ENCODE measurements at places on chromosomes 5 and 9.

GRCh38 chr9:78668148-78668832 lies 371.4 kb downstream of the PSAT1 start:
- DNase-seq: no peak

GRCh38 chr9:129596541-129597331 lies 24.2 kb downstream of the C9orf50 start:
- no peak for DNase-seq

- DNase-seq: peak; percentile 91
These were observed 97.1 kb downstream of the ENC1 start for GRCh38 chr5:74543162-74543995.

DNA sequence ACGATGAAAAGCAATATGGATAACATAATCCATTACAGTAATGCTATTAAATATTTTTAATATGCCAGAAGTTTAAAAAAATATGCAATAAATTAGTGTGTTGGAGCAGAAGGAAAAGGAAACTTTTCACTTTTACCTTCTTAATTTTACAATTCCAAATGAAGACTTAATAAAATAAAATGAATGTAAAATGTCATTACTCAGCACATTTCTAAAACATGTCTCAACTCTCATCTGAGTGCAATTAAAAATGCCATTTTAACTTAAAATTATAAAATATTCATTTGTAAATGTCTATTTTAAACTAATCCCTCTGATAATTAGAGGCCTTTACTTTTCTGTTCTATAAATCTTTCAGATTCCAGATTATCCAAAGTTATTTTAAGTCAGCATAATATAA lies 733.4 kb downstream of the DNAH5 start:
- no peak for DNase-seq

GRCh38 chr5:150464554-150465012 lies 15.0 kb upstream of the RPS14 start:
- DNase-seq: no peak

DNA sequence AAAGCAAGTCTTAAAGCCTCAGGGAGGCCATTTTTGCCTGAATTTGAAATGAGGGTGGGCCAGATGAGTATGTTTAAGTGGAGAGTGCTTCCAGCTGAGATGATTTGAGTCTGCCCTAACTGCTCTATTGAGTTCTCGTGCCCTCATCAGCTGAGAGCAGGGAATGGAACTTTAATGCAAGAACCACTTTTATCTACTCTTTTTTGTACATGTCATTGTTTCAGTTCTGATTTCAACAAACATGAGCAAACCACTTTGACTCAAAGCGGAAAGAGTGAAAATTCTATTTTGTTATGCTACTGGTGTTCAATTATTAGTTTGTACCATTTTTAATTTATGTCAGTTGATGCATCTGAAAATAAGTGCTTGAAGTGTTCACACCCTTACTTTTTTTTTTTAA lies 35.8 kb downstream of the DCAF10 start:
- DNase-seq: no peak

DNA sequence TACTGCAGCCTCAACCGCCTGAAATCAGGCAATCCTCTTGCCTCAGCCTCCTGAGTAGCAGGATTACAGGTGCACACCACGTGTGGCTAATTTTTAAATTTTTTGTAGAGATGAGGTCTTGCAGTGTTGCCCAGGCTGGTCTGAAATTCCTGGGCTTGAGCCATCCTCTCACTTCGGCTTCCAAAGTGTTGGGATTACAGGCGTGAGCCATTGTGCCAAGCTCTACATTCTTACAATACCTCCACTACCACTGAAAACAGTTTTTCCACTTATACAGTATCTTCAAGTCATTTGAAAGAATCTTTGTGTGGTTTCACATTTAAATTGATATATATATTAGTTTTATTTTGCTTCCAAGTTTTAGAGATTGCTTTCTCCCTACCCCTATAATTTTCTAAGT lies 42.6 kb downstream of the LARP1 start:
- no peak for DNase-seq

GRCh38 chr9:91419222-91420191 lies 4.1 kb downstream of the NFIL3 start:
- no peak for DNase-seq

DNA sequence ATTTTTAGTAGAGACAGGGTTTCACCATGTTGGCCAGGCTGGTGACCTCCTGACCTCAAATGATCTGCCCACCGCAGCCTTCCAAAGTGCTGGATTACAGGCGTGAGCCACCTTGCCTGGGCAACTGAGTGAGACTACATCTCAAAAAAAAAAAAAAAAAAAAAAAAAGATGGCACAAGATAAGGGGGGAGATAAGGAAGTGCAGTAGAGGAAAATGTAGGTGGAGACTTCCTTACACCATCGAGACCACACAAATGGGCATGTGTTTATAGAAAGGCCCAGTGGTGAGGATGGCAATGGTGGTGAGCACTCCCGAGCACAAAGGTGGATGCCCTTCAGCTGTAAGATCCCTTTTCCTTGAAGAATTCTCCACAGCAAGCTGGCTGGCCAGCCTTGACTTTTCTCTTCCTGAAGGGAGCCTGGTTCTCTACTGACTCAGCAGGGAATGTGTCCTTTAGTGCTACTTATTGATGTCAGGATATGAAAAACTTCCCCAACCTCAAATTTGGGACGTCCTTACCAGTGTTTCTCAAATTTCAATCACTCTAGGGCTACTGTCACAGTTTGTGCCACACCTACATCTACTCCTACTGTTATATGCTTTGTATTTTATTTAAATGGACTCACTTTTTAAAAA lies 28.2 kb downstream of the ERGIC1 start:
- DNase-seq: no peak

GRCh38 chr5:56712895-56713591 lies 102.3 kb upstream of the MAP3K1 start:
- DNase-seq: no peak

- no peak for DNase-seq
These were observed 9.3 kb downstream of the NAIF1 start for GRCh38 chr9:128057724-128058409.
